ENCODE measurements at places on chromosomes 12 and 14. TPM values are rescaled to one million over a fixed set of nuclear protein-coding genes. Genes with fewer than 3 reads are reported as not detected.

GRCh38 chr14:56474419-56475022 lies 105.1 kb upstream of the TMEM260 start:
- H3K36me3 ChIP-seq = no peaks in the 10 kb centered on the region
- H3K27ac ChIP-seq = no peak overlapping the region
- no peak overlapping the region for H3K4me3 ChIP-seq
- H3K4me1 ChIP-seq = no peaks in the 10 kb centered on the region

DNA sequence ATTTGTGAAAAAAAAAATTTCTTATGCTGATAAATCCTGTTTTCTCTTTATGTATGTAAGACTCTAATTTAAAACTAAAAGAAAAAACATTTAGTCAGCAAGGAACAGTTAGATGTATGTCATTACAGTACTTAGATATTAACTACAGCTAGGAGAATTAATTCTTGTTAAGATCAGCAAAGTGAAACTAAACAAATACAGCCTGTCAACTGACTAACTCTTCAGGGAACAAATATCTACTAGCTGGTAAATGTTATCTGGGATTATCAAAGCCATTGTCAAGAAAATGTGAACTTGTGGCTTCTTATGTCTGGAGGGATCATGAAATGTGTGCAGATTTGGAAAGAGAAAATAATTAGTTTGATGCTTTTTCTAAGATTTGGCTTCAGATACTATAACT lies 27.5 kb downstream of the MGAT4C start:
- no peak overlapping the region for H3K27ac ChIP-seq
- no peaks in the 10 kb centered on the region for H3K27me3 ChIP-seq
- H3K4me1 ChIP-seq = peaks cover 6% of the 10 kb centered on the region
- DNase-seq = no peak

DNA sequence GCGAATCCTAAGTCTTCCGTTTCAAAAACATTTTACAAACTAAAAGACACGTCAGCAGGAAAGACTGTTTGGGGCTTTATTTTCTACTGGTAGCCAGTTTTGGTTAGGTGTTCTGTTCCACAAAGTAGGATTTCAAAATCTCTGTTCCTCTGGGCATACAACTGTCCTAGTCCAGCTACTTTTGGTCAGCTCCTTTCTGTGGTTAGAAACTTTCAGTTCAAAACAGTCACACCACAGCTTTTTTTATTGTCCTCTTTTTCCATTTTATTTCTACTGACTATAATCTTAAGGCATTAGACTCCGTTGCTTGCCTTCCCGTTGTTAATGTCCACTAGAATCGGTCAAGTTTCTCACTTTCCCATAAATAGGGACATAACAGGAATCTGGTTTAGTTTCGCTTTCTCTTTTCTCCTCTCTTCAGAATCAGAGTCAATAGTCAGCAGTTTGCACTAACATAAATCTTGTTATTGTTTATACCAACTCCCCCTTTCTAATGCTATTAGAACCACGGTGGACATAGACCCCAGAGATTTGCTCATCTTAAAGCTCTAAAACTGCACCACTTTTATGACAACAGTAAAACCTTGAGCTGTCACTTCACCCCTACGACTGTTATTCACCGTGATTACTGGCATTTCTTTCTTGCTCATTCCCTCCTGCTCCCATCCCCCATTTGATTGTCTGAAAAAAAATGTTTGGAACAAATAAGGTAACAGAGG lies 41.5 kb upstream of the NPAS3 start:
- H3K4me3 ChIP-seq = no peak overlapping the region
- no peak for DNase-seq
- H3K36me3 ChIP-seq = no peaks in the 10 kb centered on the region

GRCh38 chr14:97827746-97828145 lies 1030.6 kb downstream of the VRK1 start:
- H3K27ac ChIP-seq = no peak overlapping the region
- H3K27me3 ChIP-seq = no peaks in the 10 kb centered on the region
- H3K4me1 ChIP-seq = no peaks in the 10 kb centered on the region
- no peak for DNase-seq

GRCh38 chr12:43333644-43334043 lies 218.4 kb downstream of the ADAMTS20 start:
- H3K27ac ChIP-seq = no peak overlapping the region
- H3K27me3 ChIP-seq = no peaks in the 10 kb centered on the region
- H3K36me3 ChIP-seq = no peaks in the 10 kb centered on the region
- H3K4me3 ChIP-seq = no peak overlapping the region
- peaks cover 3% of the 10 kb centered on the region for H3K4me1 ChIP-seq

Gene PIWIL1
- not detected for total RNA-seq

Gene BDKRB2
- 0.49 TPM for total RNA-seq

Data from HCT116 (cell line).